ENCODE measurements at places on chromosomes 2 and 18.

GRCh38 chr2:12862541-12862940 lies 145.8 kb downstream of the TRIB2 start:
- no peak for DNase-seq

DNA sequence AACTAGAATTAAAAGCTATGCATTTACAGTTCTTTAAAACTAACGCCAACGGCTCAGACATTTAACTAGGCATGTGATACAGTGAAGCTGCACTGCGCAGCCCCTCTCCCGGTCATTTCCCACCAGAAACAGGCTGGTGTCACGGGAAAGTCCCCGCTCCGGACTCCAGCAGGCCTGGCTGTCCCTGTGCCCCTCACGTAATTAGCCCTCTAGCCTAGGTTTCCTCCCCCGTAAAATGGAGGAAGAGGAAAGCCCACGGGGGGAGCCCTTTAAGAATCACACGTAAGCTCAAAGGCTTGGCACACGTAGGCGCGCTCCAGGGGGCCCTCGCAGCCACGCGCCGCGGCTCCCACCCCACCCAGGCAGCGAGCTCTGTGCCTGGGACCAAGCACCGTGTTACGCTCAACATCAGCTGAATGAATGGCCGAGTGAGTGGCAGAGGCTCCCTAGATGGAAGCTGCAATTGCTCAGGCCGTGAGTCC lies 48.0 kb downstream of the KCNIP3 start:
- DNase-seq: no peak

DNA sequence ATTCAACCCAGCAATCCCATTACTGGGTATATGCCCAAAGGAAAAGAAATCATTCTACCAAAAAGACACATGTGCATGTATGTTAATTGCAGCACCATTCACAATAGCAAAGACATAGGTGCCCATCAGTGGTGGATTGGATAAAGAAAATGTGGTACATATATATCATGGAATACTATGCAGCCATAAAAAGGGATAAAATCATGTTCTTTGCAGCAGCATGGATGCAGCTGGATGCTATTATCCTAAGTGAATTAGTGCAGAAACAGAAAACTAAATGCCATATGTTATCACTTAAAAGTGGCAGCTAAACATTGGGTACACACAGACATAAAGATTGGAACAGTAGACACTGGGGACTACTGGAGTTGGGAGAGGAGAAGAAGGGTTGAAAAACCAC lies 82.2 kb downstream of the MYO3B start:
- DNase-seq: no peak

- no peak for DNase-seq
Observed at GRCh38 chr2:111523009-111523408, 361.0 kb downstream of the ANAPC1 start.

DNA sequence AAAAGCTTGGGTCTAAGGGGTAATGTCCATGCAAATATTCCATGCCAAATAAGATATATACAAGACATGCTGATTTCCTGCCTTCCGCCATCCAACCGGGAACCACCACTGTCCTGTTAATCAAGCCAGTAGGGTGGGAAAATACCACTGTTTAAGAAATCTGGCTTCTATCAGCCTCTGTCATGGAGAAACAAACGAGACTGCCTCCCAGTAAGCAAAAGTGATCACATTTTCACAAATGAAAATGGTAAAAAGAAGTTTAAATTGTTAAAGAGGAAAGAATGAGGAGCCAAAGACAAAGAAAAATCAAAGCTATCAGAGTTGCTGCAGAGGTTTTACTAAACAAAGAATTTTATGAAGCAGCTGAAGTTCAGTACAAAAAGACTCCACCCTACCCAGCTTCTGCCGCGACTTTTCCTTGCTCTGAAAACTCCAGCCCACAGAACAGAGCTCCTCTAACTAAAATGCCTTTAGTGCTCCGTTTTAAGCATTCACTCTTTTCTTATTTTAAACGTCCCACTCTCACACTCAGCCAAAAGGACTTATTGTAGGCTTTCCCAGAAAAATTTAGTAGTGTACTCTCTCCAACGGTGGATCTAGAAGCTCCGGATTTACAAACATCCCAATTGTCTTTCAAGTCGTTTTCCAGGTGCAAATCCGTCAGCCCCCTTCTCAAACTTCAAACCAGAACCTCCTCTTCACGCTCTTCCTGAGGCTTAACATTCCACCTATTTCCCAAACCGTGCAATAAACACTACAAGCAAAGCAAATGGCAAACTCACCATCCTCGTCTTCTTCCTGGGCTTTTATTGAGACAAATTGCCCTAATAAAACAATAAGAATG lies 613 bp downstream of the COL5A2 start:
- no peak for DNase-seq

- DNase-seq: no peak
Observed at GRCh38 chr2:39954346-39954745, 175.3 kb upstream of the THUMPD2 start.

GRCh38 chr2:100397976-100398375 lies 19.5 kb downstream of the CHST10 start:
- DNase-seq: no peak

GRCh38 chr2:26727641-26728561 lies 35.4 kb downstream of the KCNK3 start:
- DNase-seq: no peak

GRCh38 chr2:54054271-54054670 lies 61.1 kb upstream of the ACYP2 start:
- DNase-seq: no peak

DNA sequence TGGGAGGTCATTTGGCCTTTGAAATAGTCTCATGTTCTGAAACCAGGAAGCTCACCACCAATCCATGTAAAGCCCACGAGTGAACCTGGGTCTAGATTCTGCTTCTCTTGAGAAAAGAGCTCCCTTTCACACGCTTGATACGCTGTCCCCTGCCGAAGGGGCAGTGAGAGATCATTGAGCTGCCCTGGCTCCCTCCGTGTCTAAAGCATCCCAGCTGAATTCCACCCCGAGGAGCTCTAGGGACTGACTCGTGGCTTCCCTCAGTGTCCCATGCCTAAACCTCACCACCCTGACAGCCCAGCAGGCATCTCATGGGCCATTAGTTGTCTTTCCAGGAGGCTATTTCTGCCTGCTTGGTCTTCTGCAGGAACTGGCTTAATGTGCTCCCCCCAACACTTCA lies 68.6 kb downstream of the COL6A3 start:
- no peak for DNase-seq

GRCh38 chr18:56541793-56542192 lies 96.6 kb downstream of the TXNL1 start:
- no peak for DNase-seq

DNA sequence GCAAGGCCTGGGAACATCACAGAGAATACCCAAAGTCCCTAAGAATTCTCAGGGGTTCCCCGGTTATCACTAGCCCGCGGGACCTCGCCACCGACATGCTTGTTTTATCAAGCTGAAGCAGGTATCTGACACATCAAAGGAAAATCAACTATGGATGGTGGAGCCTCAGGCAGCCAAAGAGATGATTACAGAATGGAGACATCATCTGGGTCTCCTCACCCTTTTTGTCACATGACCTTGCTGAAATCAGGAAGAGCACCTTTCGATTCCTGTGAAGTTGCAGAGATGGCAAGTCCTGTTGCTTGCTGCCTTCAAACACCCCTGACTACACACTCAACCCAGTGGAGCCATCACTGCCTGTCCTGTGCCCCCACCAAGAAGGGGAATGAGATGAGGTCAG lies 19.2 kb upstream of the CAB39 start:
- no peak for DNase-seq

GRCh38 chr2:120441744-120442471 lies 96.0 kb downstream of the INHBB start:
- DNase-seq: no peak

DNA sequence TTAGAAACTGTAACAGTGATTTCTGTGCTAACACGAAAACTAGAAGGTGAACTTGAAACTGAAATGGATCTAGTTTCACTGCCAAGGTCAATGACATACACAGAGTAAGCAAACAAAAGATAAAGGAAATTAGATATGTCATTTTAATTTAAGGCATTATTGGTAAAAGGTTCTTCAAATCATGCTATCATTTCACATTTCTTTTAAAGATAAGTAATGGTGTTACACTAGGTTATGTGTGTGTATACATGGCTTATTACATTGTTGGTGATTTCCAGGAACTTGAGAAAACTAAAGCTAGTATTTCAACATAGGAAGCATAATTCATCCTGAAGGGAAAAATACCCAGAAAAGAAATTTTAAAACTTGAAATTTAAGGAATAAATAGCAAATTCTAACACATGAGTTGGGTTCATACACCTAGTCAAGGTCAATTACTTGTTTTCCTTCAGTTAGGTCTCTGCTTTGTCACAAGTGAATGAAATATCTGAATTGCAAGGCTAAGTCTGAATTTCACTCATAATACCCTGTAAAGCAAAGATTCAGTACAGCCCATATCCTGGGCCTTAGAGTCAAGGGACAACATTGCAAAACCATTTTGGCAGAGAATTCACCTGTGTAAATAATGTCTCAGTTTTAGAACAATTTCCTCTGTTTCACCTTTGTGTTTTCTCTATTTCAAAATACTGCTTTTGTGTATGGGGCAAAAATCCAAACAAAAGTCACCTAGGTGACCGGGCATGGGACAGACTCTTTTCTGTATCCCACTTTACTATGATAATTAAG lies 141.6 kb downstream of the SRBD1 start:
- no peak for DNase-seq

DNA sequence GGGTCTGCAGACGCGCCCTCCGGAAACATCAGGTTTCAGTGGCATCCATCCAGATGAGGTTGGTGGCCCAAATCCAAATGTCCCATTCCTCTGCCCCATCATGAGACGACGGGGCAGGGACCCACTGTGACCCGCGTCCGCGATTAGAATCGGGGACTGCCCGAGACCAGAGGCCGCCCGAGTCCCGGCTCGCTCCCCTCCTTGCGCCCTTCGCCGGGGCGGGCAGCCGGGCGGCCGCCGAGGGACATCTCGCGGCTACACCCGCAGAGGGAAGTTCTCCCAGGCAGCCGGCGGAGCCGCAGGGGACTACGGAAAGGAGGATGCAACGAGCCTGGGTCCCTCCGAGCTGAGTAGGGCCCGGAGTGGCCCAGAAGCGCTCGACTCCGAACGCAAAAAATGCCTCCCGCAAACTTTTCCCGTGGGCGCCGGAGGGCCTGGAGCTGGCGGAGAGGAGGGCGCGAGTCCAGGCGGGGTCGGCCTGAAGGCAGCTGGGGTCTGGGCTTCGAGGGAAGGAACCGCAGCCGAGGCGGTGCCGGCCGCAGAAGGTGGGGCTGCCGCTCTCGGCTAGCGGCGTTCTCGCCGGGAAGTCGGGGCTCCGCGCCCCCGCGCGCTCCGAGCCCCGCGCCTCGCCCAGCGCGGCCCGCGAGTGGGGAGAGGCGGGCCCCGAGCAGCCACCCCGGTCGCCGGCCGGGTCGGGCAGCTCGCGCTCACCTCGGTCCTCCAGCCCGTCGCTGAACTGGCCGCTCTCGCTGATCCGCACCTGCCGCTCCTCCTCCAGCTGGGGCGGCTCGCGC lies 580 bp downstream of the TMEM163 start:
- peak; percentile 28 for DNase-seq

- no peak for DNase-seq
Observed at GRCh38 chr2:169172151-169172735, 102.9 kb downstream of the DHRS9 start.

DNA sequence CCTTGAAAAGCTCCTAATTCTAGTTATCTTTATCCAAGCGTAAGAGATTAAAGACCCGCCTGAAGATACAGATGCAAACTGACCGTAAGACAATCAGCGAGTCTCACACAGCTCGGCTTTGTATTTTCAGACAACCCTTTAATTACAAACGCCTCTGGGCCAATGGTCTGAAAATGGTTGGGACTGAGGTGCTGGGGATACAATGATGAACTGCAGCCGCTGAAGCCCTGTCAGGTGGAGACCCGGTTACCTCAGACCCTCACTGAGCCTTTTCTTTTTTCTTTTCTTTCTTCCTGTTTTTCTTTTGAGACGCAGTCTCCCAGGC lies 715 bp upstream of the CFAP36 start:
- peak; percentile 17 for DNase-seq

DNA sequence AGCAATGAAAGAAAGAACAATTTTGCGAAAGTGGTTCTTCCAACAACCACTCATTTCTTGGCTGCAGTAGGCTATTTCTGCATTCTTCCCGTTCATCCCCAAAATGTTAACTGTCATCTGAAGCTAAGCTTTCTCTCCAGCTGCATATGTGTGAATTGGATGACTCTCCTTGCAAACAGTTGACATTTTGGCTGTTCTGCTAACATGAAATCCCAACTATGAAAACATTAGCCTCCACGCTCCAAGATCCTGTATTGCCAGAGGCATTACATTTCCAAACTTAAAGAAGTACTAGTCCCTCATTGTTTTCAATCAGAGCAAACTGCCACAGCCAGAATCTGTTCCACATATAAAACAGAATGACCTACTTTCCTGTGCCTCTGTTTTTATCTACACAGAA lies 88.5 kb downstream of the TGIF1 start:
- DNase-seq: no peak

- no peak for DNase-seq
Observed at GRCh38 chr2:202019689-202020450, 13.8 kb upstream of the FZD7 start.

DNA sequence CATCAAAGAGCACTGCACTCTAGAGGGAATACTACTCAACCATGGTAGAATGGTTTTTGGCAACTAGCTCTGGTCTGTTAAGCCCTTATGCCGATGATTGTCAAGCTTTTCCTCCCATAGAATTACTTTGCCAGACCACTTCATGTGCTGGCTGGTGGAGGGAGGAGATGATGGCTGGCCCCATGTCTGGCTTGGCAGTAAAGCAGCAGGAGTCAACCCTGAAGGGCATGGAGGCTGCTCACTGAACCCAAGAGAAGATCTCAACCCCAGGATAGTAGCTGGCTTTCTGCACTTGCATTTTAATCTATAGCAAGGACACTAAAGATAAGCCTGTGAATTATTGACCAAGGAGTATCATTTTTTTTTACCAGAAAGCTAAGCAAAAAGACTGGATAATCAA lies 309.9 kb downstream of the PIEZO2 start:
- no peak for DNase-seq

GRCh38 chr2:150410809-150411208 lies 76.7 kb downstream of the RND3 start:
- DNase-seq: no peak

DNA sequence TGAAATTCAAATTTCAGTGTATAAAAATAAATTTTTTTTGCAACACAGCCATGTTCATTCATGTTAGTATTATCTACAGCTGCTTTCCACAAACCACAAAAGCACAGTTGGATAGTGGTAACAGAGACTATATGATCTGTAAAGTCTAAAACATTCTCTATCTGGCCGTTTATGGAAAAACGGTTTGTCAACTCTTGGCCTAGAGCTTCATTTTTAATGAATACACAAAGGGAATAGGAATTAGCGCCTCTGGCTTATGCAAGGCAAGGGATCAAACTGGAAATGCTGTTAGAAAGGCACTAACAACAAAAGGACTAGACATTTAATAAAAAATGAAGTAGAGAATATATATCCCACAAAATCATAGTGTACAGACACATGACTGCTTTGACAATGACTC lies 211.9 kb downstream of the EXOC6B start:
- DNase-seq: no peak

- DNase-seq: no peak
Observed at GRCh38 chr2:220574038-220574437, 946.6 kb downstream of the SLC4A3 start.

GRCh38 chr2:72754628-72755320 lies 71.1 kb downstream of the EXOC6B start:
- DNase-seq: no peak
